ENCODE measurements at places on chromosomes 13 and 19.

DNA sequence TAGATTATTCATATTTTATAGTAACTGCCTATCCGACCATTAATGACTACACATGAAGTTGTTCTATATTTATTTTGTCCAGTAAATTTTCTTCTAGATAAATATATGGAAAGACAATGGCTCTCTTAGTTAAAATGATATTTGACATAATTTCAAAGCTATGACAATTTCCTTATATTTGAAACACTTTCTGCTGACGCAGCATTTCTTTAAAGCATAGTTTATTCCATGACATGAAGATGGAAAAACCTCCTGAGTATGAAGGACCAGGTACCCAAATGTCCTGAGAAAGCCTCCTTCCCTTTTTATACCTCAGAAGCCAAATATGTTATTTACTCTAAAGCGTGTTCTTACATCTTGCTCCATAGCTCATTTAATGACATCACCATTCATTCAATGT, 831.6 kb downstream of the EFNB2 start:
- DNase-seq: no peak

DNA sequence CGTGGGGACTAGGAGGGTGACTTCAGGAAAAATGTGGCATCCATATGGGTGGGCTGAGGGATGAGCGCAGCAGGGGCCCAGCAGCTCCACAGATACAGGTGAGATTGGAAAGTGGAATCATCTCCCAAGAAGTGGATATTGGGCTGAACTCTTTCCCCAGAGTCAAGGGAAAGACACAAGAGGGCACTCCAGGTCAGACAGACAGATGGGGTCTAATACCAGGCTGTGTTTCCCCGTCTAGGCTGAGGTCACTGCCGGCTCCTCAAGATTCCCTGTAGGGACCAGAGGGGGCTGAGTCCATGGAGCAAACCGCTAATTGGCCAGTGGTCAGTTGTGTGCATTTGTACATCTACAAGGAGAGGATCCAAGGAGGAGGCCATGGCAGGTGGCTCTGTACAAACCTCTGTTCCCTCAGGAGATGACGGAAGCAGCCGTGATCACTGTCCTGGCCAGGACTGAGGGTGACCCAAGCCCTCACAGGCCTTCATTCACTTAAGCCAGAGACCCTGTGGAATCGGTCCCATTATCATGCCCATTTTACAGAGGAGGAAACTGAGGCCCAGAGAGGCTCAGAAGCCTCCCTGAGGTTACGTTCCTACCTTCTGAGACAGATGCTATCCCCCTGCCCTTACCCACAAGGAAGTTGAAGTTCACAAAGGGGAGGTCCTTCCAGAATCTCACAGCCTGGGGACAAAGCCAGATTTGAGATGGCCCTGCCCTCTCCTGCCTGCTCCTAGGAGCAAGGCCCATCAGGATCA, 14.9 kb upstream of the IGLON5 start:
- DNase-seq: no peak

DNA sequence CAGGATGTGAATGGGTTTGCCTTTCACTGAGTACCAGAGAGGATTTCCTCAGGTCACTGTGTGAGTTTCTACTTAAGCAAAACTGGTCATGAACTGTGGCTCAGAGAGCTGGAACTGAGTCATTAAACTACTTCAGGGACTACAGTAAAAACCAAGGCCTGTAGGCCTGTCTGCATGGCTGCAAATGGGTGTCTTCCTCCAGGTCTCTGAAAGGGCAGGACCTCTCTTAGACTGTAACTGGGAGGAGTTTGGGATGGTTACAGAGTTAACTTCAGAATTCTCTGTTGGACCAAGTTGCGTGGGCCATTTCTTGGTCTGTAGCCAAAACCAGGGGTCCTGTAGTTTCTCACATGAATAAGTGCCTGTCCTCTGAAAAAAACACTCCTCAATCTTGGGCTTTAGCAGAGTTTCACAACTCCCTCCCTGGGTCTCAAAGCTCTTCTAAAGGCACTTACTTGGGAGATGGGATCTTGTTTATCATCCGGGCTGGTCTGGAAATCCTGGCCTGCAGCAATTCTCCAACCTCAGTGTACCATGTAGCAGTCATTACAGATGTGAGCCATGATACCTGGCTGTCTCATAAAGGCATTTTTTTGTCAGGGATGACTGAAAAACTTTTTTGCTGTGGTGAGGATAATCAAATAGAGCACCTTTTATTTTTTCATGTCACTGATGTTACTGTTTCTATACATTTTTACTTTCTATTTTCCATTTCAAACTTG, 19.7 kb downstream of the ZNF714 start:
- no peak for DNase-seq

GRCh38 chr13:38872693-38873092, 117.9 kb downstream of the STOML3 start:
- DNase-seq: peak; percentile 4

- DNase-seq: no peak
Measured at GRCh38 chr13:95118541-95119324, 182.5 kb downstream of the ABCC4 start.

DNA sequence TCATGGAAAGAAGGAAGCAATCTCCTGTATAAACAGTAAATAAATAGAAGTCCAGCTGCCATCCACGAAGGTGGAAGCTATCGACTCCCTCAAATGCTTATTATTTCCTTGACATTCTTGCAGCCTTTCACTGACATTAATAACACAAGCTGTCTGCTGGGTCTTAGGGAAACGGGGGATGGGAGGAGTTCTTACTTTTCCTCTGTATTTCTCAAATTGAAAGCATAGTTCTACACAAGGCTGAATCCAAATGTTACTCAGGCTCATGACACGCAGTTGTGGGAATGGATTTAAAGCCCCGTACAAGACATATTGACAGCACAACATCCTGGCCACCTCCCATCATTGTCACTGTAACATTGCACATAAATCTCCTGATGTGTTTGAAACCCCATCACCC, 4.0 kb downstream of the SERPINE3 start:
- DNase-seq: no peak

DNA sequence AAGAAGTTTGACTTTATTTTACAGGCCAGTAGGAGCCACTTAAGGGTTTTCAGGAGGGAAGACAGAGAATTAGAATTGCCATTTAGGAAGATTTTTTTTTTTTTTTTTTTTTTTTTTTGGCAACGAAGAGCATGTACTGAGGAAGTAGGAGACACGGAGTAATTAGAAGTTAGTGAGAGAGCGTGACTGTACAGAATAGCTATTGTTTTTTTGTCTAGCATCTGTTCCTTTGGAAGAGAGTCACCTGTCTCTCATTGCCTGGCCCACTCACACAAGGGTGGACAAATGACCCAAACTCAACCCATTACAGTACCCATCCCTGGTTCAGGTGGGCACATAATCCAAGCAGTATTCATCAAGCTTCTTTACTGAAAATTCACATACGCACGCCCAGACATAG, 166.7 kb downstream of the LACC1 start:
- DNase-seq: no peak

GRCh38 chr13:94959626-94960025, 247.3 kb upstream of the SOX21 start:
- no peak for DNase-seq

DNA sequence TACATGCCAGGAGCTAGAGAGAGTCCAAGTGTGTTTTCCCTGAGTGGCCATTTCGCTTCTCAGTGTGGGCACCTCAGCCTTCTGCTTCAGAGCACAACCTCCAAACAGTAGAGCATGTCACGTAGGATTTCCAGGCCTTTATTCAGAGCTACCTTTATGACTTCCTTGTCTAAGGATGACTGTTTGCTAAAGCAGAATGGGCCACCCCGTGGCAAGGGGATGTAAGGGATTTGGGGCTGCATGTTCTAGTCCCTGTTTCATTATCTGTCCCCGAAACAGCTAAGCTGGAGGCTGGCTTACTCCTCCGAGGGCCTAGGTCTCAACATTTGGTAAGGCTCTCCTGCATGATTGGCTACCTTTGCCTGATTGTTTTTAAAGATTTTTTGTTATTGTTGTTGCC, 6.0 kb downstream of the RNASEH2B start:
- DNase-seq: no peak

DNA sequence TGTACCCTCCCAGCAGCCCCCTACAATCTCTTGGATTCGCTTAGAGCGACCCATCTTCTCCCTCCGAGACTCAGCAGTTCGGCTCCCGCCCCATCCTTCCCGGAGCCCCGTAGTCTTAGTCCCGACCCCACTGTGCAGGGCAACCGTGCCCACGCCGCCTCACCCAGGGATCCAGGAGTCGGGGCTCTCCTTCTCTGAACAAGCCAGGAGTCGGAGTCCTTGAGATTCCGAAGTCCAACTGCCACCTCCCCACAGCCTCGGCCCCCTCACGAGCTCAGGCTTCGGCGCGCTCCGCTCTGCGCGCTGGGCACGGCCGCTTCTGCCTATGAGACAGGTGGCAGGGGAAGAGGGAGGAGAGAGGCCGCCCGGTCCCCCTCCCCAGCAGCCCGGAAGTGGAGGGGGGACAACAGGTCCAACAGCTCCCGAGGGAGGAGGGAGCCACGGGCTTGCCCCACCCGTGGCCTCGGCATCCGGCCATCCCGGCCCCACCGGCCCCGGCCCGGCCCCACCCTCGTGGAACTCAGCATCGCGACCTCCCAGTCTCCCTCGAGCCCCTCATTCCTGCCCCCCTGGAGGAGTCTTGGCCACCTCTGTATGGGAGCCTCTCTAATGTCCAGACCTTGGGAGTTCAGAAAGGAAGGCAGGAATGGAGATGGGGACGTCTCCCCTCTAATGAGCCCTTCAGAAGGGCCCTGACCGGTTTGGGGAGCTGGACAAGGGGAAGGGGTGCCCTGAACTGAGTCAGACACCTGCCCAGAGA, at the start of gene PHLDB3:
Gene PHLDB3 (minus strand): TSS at position 321 of the 760 bp plus-strand sequence. CDS start 628 bp downstream, outside the sequence.
- DNase-seq: peak; percentile 41

DNA sequence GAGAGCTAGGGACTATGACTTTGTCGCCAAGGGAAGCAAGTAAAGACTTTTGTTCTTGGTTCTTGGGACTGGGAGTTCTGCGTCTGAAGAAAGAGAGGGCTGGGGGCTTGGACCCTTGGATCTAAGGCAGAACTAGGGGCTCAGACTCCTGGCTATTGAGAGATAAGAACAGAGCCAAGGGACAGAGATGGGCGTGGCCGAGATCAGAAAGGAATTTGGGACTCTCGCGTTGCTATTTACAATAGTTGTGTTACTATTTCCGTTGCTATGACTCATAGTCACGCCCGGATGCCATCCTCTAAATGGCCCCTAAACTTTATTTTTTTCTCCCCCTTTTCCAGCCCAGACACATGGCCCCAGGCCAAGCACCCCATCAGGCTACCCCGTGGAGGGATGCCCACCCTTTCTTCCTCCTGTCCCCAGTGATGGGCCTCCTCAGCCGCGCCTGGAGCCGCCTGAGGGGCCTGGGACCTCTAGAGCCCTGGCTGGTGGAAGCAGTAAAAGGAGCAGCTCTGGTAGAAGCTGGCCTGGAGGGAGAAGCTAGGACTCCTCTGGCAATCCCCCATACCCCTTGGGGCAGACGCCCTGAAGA, 759 bp downstream of the PPP1R15A start:
- peak; percentile 73 for DNase-seq

DNA sequence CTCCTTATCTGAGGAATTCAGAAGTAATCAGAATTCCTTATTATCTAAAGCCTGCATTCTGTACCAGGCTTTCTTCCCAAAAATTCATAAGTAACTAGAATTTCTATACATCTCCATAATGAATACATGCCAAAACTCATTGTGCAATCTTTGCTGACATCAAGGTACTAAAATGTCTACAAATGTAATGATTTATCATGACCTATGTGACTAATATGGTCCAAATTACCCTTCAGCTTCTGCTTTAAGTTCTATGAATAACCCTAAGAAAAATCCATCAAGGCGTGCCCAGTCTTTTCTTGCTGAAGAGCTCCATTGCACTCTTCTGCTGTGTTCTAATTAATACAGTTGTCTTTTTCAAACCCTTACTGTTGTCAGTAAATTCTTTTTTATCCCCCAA, 58.5 kb upstream of the SLITRK1 start:
- DNase-seq: no peak

- DNase-seq: no peak
Measured at GRCh38 chr19:13169769-13170168, 19.6 kb downstream of the IER2 start.

GRCh38 chr13:97179501-97179900, 42.6 kb upstream of the MBNL2 start:
- no peak for DNase-seq

- no peak for DNase-seq
Measured at GRCh38 chr19:12763100-12763499, 11.5 kb downstream of the BEST2 start.

- no peak for DNase-seq
Measured at GRCh38 chr19:29675650-29676186, 10.5 kb downstream of the PLEKHF1 start.

DNA sequence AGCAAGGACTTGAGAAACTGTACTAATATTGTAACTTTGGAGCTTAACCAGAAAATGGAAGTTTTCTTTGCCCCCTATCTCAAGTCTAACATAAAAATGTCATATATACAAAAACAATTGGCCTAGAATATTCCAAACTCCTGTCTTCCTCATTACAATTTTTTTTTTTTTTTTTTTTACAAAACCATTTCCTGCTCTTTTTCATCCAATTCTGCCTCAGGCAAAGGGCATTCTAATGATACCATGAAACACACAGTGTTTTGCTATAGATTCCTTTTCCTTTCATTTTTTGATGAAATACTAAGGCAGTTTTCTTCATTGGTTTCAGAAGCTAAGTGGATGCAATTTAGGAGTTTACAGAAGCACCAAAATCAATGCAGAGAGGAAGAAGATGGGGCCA, 119.7 kb downstream of the LHFPL6 start:
- DNase-seq: no peak

GRCh38 chr13:95568131-95568530, 15.6 kb downstream of the CLDN10 start:
- no peak for DNase-seq

GRCh38 chr13:113456116-113456702, 2.9 kb upstream of the ADPRHL1 start:
- no peak for DNase-seq

Measured in activated gamma-delta T cell treated with Interleukin-2 at 50 U/mL for 16 hours (primary cell).